ENCODE measurements at places on chromosomes 3 and 15. TPM values are rescaled to one million over a fixed set of nuclear protein-coding genes. Genes with fewer than 3 reads are reported as not detected.

CCDC191 gene
- 2.7 TPM for total RNA-seq

CCR4 gene
- total RNA-seq, result 17.5 TPM

FAM107A gene
- total RNA-seq, result not detected

SLC22A13 gene
- 0.61 TPM for total RNA-seq

ROBO1 gene
- 5.4 TPM for total RNA-seq

KIF23 gene
- 50.7 TPM for total RNA-seq

PRRT3 gene
- 5.9 TPM for total RNA-seq

GOLGA8T gene
- 1.5 TPM for total RNA-seq
